ENCODE measurements at places on chromosomes 5 and 9. TPM values are rescaled to one million over a fixed set of nuclear protein-coding genes. Genes with fewer than 3 reads are reported as not detected.

Gene SERF1B
- total RNA-seq, result 69.7 TPM

Gene PHF24
- 0.26 TPM for total RNA-seq

Gene CATSPER3
- 0.59 TPM for total RNA-seq

Gene LCN10
- total RNA-seq, result not detected

Gene ORM1
- total RNA-seq, result not detected

Gene TNPO1
- 163 TPM for total RNA-seq

Gene NRG2
- total RNA-seq, result 1.7 TPM

Gene PAIP1
- 103 TPM for total RNA-seq

Gene TLX3
- total RNA-seq, result not detected

Gene CRHBP
- total RNA-seq, result 0.24 TPM

Gene MPDZ
- total RNA-seq, result 12.9 TPM

Gene GAS1
- total RNA-seq, result 0.10 TPM

Gene DNAH5
- 1.0 TPM for total RNA-seq

Gene PCDHA12
- total RNA-seq, result 2.9 TPM

Gene DNLZ
- 39.1 TPM for total RNA-seq

All from A549 treated with CpdA at 1 μM for 4 hours (cell line).